H54 (cell line): ENCODE measurements at places on chromosomes 12 and 14.
A peak's percentile ranks its signal among the peaks of the same experiment; 100 is the strongest.

GRCh38 chr14:53628261-53628660 lies 328.4 kb downstream of the BMP4 start:
- DNase-seq = no peak

GRCh38 chr14:95675486-95675885 lies 10.7 kb upstream of the TCL1B start:
- DNase-seq = no peak

DNA sequence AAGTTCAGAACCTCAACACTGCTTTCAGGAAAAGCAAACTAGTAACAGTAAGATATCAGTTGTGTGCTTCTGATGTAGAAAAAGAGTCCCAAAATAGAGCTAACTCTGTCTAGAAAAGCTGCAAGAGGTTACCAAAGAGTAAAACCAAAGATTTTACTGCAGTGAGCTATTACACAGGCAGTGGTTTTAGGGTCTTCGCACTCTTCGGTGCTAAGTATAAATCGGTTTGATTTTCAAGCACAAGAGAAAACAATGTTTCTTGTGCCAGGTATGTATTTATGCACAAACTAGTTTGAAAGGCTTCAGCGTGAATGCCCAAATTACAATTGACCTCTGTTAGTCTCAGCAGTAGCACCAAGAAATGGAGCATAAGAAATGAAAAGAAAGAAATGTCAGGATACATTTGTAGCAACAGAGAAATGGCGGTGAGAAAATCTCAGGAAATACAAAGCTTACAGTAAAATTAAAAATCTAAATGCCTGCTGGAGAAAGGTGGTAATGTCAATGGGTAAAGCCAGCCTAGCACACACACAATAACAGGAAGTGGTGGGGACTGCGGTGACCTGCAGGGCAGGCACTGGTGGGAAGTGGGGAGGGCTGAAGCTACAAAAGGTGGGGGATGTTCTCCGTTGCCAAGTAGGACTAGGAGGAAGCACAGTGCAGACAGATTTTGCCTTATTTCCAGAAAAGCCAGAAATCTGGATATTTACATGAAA lies 18.0 kb upstream of the DYRK2 start:
- DNase-seq = no peak

- no peak for DNase-seq
Measured at GRCh38 chr12:105676694-105677093, 346.2 kb downstream of the C12orf75 start.

DNA sequence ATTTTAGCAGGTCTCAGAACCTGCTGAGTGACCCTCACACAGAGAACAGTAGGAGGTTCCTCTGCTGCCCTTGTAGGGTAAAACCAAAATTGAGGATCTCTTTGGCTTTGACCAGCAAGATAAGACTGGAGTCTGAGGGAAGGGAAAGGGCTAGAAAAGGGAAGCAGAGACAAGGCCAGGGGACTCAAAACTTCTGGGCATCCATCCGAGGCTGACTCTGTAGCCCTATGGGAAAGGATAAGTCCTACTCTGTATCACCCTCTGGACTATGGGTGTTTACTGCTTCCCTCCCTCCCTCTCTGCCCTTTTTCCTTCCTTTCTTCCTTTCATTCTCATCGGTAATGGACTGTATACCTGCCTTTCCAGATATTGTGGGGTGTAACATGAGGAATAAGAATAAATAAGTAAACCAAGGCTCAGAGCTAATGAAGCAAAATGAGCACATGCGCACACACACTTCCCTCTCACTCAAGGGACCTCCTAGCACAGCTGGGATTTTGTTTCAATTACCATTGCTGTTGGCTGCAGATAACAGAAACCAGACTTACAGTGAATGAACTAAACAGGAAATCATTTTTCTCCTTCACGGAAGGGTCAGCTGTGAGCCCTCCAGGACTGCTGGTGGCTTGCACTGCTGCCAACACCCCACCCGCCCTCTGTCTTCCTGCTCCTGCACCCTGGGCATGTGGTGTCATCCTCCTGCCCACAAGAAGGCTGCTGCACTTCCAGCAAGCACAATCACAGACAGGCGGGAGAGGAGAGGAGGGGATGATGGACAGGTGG lies 404.4 kb upstream of the CCDC196 start:
- DNase-seq = no peak

GRCh38 chr14:30620178-30620577 lies 1.9 kb upstream of the SCFD1 start:
- DNase-seq = peak; percentile 2

DNA sequence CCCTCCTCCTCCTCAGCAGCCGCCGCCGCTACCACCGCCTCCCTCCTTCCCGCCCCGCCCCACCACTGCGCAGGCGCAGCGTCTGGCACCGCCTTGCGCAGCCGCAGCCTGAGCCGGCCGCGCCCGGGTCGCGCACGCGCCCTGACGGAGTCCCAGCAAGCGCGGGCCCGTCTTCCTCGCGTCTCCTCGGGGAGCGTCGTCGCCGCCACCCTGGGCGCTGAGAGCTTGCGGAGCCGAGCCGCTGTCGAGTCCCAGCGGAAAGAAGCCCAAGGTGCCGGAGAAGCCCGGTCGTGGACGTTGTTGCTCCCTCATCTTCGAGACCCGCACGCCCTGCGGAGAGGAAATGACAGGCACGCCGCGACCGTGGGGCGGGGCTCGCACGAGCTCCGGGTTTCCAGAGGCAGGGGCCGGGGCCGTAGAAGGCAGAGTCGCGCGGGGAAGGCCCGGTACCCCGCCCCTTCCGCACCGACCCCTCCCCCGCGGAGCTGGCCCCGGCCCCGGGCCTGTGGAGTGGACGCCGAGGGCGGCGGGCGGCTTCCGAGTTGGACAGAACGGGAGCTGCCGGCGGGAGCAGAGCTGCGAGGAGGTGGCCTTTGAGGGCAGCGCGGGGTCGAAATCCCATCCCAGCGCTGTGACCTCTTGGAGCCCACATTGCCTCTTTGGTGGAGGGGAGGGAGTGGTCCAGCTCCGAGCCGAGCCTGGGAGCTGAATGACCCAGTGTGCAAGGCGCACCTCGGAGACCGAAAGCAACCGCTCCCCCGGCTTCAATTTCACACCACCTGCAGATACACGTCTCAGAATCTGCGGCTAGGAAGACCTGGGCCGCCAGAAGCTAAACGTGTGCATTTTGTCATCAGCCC lies 469 bp upstream of the RAB35 start:
- DNase-seq = peak; percentile 96

- DNase-seq = no peak
Measured at GRCh38 chr14:90976101-90976500, 84.3 kb downstream of the RPS6KA5 start.
